Heart right ventricle (tissue), 16 donors: ENCODE measurements at places on chromosomes 7 and 10. TPM values are rescaled to one million over a fixed set of nuclear protein-coding genes. Genes with fewer than 3 reads are reported as not detected.

GRCh38 chr7:130606161-130606560 lies 62.4 kb downstream of the COPG2 start:
- DNase-seq, result no peak

DNA sequence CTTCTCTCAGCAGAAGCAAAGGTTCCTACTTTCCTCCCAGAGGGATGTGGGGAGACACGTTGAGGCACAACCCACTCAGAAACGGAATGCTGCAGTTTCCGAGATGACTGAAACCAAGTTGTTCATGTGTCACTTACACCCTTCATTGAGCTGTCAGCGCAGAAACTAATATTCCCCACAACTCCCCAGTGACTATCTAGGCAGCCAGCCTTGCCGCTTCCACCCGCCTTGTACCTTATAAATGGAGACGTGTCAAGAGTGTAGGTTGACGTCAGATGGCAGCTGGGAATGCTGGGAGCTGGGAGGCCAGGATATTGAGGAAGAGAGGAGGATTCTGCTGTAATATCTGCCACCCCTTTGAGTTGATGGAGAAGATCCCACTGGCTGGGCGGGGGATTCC lies 15.1 kb downstream of the GPR26 start:
- DNase-seq, result no peak

DNA sequence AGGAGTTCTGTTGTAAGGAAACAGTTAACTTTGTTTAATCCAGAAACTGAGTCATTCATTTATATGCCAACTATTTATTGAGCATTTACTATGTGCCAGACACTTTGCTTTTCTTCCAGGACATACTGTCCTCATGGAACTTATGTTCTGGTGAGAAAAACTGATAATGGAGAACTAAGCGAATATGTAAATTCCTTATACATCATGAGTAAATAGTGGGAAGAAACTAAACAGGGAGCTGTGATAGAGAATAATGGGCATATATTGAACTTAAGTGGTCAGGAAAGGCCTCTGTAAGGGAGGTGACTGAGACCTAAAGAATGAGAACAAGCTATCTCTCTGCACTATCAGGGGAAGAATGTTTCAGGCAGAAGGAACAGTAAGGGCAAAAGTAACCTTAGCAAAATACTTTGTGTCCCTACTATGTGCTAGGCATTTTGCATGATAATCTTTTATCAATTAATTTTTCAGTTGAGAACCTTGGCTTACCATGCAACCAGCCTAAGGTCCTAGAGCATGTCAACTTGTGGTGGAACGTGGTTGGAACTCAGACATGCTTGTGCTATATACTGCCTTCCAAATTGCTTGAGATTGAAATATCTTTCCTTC lies 45.4 kb downstream of the ST7 start:
- DNase-seq, result no peak

- DNase-seq, result no peak
These were observed 1112.7 kb downstream of the TYW1 start for GRCh38 chr7:68109299-68109698.

GRCh38 chr7:100401811-100402210 lies 26.7 kb downstream of the ZCWPW1 start:
- DNase-seq, result no peak

DNA sequence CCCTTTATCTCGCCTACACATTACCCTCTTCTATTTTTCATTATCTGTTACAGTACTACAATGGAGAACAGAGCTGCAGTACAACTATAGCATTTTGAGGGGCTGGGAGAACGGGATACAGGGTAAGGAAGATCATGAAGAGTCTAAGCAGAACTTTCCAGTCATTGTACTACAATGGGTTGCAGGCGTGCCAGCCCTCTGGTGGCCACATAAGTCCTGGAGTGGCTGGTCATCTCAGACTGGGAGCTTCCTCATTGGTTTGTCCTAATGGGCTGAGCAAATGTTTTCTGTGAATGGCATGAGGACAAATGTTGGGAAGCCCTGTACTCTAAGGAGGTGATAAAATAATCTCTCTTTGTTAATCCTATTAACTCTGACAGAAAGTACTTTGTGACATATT lies 33.0 kb downstream of the TMEM106B start:
- DNase-seq, result no peak

GRCh38 chr7:55019191-55019690 lies 424 bp downstream of the EGFR start:
- peak; percentile 59 for DNase-seq

DNA sequence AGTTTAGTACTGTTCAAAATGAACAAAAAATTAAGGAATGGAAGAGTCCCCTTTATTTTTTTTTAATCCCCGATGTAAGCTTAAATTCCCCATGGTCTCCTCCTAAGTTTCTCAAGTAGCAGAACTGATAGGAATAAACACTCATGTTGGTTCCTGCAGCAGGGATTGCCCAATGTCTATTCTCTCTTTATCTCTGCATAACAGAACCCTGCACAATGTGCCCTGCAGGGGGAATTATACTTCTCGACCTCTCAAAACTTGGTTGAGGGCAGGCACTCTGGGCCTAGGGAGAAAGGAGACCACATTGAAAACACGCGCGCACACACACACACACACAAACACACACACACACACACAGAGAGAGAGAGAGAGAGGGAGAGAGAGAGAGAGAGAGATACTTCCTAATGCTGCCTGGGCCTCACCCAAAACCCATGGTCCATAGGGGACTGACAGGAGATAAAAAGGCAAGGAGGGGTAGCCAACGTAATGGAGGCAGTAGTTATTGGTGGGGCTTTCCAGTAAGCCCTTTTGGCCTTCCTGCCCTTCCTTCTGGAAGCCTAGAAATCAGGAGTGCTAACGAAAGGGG lies 22.7 kb downstream of the JAZF1 start:
- no peak for DNase-seq

- DNase-seq, result no peak
These were observed 342.6 kb upstream of the NRG3 start for GRCh38 chr10:81532403-81532802.

DNA sequence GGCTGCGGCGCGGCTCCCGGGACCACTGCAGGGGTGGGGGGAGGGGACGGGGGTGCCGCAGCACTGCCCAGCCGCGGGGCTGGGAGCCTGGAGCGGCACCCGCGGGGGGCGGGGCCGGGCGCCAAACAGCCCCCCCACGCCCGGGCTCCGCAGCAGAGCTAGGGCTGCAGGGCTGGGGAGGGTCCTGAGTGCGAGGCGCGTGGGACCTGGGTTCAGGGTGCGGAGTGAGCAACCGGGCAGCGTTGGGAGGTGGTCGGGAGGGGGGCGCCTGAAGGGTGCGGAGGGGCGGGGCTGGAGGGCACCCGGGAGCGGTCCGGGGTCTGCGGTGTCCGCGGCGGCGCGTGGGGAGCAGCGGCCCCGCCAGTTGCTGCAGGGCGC lies 528 bp downstream of the CAMK2G start:
- no peak for DNase-seq

DNA sequence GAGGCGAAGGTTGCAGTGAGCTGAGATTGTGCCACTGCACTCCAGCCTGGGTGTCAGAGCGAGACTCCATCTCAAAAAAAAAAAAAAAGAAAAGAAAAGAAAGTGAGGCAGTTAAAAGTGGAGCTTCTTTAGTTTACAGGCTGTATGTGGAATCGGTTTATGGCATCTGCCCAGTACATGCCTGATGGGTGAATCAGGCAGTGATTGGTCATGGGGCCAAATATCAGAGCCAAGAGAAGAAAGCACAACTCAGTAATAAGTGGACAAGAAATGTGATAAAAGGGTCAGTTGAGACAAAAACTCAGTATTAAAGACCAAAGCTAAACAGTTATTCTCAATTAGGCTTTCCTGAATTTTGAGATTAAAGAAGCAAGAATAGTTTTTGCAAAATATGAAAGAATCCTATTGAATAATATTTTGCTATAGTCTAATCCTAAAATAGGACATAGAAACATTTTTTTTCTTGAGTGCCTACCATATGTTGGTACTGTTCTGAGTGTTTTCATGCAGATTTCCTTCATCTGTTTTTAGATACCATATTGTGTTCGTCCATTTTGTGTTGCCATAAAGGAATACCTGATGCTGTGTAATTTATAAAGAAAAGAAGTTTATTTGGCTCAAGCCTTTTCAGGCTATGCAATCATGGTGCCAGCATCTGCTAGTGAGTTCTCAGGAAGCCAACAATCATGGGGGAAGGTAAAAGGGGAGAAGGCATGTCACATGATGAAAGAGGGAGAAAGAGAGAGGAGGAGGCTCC lies 14.4 kb downstream of the CDC14C start:
- no peak for DNase-seq

DNA sequence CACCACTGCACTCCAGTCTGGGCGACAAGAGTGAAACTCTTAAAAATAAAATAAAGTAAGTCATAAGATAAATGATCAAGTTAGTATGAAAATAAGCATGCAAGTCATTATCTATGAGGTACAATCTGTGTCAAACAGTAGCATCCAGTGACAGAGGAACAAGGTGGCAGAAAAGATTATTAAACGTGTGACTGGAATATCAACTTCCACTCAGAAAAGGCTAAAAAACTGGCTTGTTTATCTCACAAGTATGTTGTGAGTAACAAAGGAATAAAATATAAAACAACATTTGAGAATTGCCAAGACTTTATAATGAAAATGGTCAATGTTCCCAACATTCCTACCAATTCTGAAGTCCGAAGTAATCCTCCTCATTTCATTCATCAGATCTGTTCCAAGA lies 30.3 kb downstream of the ITGB1 start:
- DNase-seq, result no peak

GRCh38 chr7:92336662-92337340 lies 91.0 kb downstream of the ANKIB1 start:
- DNase-seq, result no peak

DNA sequence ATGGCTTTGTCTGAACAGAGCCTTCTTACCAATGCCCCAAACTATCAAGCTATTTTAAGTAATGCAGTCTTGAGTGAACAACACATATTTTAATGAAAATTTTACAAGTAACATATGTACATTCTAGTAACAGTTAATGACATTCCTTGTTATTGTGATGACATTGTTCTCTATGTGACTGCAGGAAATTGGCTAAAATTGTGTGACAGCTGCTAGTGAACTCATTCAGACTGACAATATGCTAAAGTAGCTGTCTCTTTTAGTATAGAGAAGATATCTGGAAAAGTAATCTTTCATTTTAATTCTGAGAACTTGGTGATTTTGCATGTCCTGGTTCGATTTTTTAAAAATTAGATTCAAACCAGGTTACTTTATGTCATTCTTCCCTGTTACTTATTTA lies 259.8 kb upstream of the MAGI2 start:
- no peak for DNase-seq

DNA sequence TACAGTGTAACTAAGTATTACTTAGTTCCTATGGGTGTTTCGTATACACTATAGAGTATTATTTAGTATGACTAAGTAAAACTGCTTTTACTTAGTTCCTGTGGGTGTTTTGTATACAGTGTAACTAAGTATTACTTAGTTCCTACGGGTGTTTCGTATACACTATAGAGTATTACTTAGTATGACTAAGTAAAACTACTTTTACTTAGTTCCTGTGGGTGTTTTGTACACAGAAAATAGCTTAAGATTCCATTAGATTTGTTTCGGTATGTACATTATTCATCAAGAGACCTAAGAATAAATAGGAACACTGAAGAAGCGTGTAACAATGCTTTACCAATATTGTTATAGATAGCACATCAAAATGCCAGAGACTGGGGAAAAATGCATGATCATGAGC lies 25.0 kb downstream of the IGF2BP3 start:
- DNase-seq, result no peak

- no peak for DNase-seq
These were observed 99.0 kb downstream of the UBE2H start for GRCh38 chr7:129853661-129854268.

DNA sequence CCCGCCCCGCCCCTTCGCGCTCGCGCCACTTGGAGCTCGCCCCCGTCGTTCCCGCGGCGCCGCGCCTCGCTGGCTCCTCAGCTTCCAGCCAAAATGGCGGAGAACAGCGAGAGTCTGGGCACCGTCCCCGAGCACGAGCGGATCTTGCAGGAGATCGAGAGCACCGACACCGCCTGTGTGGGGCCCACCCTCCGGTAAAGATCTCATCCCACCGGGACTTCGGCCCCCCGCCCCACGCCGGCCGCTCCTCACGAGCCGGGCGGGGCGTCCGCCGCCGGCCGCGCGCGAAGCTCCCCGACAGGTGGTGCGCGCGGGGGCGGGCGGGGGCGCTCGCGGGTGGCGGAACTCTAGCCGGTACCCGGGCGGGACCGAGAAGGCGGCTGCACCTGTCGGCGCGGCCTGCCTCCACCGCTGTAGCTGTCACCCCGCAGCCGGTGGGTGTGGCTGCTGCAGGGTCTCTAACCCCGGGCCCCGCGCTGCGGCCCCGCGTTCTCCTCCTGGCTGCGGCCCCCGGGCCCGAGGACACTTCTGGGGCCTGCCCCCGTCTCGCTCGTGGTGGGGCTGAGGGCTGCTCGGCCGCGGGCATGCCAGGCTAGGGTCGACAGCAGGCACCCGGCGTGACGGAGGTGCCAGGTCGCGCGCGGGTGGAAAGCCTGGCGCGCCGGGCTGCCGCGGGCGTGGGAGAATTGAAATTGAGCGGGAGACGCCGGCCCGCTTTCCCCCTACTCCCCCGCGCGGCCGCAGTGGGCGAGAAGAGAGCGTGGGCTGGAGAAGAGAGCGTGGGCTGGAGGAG lies at the start of gene EXOC6:
TSS of gene EXOC6 (plus strand) at position 80 of the 793 bp plus-strand sequence. CDS start at position 94, 14 bp downstream.
- peak; percentile 84 for DNase-seq

GRCh38 chr10:118101501-118101900 lies 54.8 kb upstream of the RAB11FIP2 start:
- DNase-seq, result no peak

GRCh38 chr10:23512355-23513058 lies 73.6 kb downstream of the OTUD1 start:
- DNase-seq, result no peak

- no peak for DNase-seq
These were observed 2.3 kb downstream of the METTL27 start for GRCh38 chr7:73839743-73840714.

DNA sequence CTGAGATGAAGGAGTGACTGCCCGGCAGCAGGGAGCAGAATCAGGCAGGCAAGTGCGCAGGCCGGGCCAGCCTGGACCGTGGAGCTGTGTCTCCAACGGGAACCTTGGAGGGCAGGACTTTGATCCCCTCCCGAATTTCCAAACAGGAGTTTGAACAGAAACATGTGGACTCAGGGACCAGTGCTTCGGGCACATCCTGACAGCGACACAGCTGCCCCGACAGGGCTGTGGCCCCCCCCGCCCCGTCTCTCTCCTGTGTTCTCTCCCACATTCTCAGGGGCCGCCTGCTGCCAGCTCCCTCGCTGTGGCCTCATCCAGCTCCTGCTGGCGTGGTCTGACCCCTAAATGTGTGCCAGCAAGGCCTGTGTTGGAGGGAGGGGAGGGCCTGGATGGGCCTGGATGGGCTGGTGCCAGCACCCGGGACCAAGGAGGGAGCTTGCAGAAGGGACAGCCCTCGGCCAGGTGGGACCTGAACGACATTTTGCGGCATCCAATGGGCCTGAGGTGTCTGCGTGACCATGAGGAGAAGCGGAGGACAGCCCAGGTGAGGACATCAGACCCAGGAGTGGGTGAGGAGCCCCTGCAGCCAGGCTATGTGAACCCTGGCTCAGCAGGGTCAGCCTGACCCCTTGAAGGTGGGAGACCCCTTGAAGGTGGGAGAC lies 222.9 kb downstream of the DNAJB6 start:
- no peak for DNase-seq

GRCh38 chr10:49556723-49557122 lies 17.8 kb upstream of the ERCC6 start:
- DNase-seq, result no peak

MRC1 gene
- 4.1 TPM for polyA plus RNA-seq

SVOPL gene
- not detected for polyA plus RNA-seq

IFIT1 gene
- 20.8 TPM for polyA plus RNA-seq

BBIP1 gene
- polyA plus RNA-seq, result 24.0 TPM

IQCE gene
- 4.2 TPM for polyA plus RNA-seq

SFXN4 gene
- 65.6 TPM for polyA plus RNA-seq

PROSER2 gene
- 0.51 TPM for polyA plus RNA-seq

OPN1SW gene
- polyA plus RNA-seq, result not detected

HOXA2 gene
- 0.22 TPM for polyA plus RNA-seq
